ENCODE measurements at places on chromosomes 1 and 21.

GRCh38 chr1:32998997-32999396 is 34.4 kb upstream of the RNF19B start:
- DNase-seq = no peak

DNA sequence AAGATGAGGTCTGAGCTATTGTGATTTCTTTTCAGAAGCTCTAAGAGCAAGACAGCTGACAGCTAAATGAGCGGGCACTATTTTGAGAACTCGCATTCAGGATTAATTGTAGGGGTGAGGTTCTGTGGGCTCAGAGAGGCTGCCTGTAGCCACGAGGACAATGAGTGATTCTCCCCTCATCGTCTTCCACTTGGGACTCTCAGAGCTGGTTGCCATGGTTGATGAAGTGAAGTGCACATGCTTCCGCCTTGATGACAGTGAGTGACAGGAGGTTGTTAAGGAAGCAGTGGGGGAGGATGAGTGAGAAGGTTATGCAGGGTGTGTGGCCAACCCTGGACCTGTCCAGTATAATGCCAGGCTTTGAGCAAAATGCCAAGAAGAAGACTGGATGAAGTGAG is 341.7 kb downstream of the PCP4 start:
- DNase-seq = no peak

DNA sequence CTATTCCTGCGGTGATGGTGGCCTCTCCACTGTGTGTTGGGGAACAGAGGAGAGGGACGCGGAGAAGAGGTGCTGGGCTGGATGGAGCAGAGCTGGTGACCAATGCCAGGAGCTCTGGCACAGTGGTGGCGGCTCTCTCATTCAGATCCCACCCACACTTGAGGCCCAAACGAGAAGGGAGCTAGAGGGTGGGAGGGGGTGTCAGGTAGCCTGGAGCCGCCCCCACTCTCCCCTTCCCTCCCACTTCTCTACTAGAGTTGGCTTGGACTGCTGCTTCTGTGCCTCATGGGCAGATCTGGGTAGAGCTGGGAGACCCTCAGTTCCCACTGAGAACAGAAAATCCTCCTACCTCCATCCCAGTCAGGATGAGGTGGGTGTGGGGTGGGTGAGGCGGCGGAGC is 3.5 kb downstream of the TTC39A start:
- DNase-seq = no peak

GRCh38 chr1:20693623-20694022 is 24.2 kb downstream of the KIF17 start:
- DNase-seq = no peak

DNA sequence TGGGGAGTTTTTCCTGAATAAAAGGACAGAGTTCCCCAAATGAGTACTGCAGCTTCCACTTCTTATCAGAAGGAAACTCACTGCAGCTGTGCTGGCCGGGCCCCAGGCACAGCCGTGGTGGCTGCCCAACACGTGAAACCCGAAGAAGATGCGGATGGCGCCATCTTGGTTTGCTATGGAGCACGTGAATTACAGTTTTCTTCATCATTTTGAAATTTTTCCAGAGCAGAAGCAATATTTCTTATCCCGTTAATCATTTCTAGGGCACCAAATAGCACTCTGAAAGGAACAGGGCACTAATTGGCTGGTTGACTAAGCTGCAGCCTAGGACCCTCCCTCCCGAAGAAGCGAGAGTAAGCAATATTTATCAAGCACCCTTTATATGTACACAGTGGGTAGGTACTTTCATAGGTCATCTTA is 63.2 kb upstream of the EPS8L3 start:
- no peak for DNase-seq

GRCh38 chr1:208185801-208186231 is 58.4 kb downstream of the PLXNA2 start:
- DNase-seq = no peak

- no peak for DNase-seq
Measured at GRCh38 chr21:46329796-46330195, 5.8 kb downstream of the PCNT start.

DNA sequence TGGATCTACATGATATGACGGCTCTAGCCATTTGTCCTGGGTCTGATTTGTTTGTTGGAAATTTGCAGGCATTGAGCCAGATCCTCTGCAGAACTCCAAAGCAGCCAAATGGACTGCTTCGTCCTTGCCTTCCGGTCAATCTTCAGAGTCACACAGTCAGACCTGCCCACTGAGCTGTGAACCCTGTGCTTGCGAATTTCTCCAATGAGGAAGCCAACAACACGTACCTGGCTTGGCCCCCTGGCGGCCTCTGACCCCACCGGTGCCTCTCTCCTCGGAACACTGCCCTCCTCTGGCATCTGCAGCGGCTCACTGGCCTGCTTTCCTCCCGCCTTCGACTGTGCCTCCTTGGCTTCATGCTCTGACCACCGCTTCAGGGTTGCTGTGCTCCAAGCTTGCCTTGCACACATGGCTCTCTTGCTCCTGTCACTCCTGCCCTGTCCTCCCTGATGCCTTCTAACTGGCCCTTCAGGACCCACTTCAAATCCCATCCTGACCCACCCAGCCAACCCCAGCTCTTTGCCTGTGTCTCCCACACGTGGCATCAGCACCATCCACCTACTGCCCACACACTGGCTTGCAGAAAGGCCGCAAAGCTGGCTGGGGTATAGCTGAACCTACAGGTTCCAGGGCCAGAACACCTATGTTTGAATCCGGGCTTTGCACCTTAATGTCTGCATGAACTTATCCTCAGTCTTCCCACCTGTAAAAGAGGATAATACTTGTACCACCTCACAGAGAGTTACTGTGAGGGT is 128.2 kb downstream of the KCNN3 start:
- no peak for DNase-seq

GRCh38 chr1:34396042-34396441 is 219.3 kb downstream of the C1orf94 start:
- no peak for DNase-seq

DNA sequence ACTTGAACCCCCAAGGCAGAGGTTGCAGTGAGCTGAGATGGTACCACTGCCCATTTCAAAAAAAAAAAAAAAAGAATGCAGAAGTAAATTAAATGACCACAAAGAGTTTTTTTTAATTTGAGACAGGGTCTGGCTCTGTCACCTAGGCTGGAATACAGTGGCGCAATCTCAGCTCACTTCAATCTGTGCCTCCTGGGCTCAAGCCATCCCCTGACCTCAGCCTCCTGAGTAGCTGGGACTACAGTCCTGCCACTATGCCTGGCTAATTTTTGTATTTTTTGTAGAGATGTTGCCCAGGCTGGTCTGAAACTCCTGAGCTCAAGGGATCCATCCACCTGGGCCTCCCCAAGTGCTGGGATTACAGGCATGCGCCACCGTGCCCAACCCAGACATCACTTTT is 20.2 kb upstream of the GPR157 start:
- DNase-seq = no peak

DNA sequence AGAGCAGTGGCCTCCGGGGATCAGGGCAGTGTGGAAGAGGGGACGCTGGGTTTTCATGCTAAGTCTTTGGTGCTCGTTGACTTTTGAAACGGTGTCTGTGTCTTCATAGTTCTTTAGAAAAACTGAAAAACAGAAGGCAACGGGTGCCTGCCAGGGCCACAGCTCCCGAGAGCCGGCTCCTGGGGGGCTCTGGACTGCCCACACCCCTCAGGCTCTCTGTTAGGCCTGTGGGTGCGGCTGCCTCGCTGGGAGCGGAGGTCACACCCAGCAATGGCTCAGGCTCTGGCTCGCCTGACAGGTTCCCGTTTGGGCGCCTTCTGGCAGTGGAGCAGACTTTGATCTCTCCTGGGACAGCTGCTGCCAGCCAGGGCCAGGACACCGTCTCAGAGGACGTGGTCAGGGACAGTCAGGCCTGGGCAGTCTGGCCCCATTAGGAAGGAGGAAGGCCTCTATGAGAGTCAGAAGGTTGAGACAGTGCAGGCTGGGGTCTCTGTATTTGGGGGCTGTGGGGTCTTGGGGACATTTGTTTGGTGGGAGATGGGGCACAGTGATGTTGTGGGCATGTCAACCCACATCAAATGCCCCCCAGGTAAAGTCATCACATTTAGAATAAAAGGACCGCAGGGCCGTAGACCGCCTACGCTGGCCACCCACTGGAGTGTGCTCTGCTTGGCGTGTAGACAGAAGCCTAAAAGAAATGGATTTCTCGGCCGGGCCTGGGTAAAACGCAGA is 5.6 kb downstream of the ARHGEF16 start:
- no peak for DNase-seq

GRCh38 chr1:159958719-159959380 is 4.8 kb upstream of the SLAMF9 start:
- DNase-seq = no peak
